Keratinocyte (primary cell): ENCODE measurements at places on chromosomes 11 and 22. TPM values are rescaled to one million over a fixed set of nuclear protein-coding genes. Genes with fewer than 3 reads are reported as not detected.

- no peaks in the 10 kb centered on the region for H3K27me3 ChIP-seq
- DNase-seq = no peak
- H3K4me3 ChIP-seq = no peak overlapping the region
- H3K27ac ChIP-seq = no peak overlapping the region
- H3K4me1 ChIP-seq = no peaks in the 10 kb centered on the region
Measured at GRCh38 chr11:29707924-29708323, 308.9 kb downstream of the KCNA4 start.

DNA sequence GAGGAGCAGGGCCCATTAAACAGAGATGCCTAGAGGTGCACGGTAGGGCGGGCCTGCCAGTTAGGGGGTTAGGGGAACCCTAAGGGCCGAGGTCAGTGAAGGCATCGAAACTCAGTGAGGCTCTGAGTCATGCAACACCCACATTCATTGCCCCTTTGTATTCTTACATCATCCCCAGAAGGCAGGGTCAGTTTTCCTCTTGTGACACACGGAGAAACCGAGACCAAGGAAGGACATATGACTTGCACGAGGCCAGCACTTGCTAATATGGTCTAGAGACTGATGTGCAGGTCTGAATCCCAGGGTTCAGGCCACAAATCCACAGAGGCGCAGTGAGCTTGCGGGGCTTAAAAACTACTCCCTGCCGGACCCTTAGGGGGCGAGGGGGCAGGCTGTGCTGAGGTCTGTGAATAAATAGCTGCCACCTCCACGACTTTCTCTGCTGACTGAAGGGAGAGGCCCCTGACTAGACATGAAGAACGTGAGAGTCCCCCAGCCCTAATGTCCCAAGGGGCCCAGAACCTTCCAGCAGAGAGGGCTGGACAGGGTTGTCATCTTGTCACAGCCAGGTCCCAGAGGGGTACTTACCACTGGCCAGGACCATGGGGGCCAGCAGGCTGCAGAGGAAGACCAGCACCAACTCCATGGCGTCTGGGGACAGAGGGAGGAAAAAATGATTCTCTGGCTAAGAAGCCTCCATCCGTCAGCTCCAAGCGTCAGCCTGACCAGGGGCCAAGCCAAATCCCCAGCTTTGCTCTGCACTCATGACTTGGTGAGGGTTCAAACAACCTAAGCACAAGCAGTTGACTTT is 17.8 kb upstream of the FXYD2 start:
- peaks cover 25% of the 10 kb centered on the region for H3K27me3 ChIP-seq
- H3K4me3 ChIP-seq = no peak overlapping the region
- DNase-seq = no peak
- no peaks in the 10 kb centered on the region for H3K36me3 ChIP-seq
- H3K27ac ChIP-seq = no peak overlapping the region

Gene OR4D5
- not detected in 3 replicates for polyA plus RNA-seq

- H3K4me3 ChIP-seq = no peak overlapping the region
- H3K36me3 ChIP-seq = no peaks in the 10 kb centered on the region
- H3K27ac ChIP-seq = no peak overlapping the region
- DNase-seq = no peak
Measured at GRCh38 chr11:129955282-129955681, 47.4 kb downstream of the PRDM10 start.

GRCh38 chr11:15097411-15097810 is 17.3 kb upstream of the INSC start:
- no peak overlapping the region for H3K4me3 ChIP-seq
- H3K27ac ChIP-seq = no peak overlapping the region
- H3K36me3 ChIP-seq = no peaks in the 10 kb centered on the region

DNA sequence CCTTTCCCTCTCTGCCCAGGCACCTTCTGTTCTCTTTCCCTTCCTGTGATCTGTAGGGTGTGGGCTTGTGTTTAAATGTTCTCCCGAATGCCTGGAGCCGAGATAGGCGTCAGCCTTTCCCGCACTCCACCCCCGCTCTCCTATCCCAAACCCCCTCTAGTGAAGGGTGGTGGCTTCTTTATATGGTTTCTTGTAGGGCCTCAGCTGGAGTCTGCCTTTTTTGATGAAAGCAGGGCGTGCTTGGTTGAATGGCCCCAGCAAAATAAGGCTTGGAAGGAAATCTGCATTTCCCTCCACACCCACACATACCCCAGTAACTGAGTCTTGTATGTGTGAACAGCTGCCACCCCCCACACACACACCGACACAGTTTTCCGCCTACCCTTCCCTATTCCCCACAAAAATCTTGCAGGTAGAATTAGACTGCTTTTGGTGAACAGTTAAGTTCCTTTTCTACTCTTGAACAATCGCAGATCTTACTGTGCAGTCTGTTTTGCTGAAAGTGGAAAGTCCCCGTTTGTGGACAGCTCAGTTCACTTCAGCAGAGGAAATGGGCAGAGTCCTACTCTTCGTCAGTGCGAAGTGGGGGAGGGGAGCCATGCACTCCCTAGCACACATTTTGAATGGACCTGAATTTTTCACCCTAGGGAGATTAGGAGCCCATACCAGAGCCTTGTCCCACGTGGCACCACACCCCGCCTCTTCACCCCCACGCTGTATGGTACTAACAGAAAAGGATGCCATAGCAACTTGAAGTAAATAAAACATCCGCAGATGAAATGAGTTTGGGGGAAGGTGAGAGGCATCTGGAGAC is 25.5 kb upstream of the GRK2 start:
- peaks cover 30% of the 10 kb centered on the region for H3K4me1 ChIP-seq
- H3K27ac ChIP-seq = peak overlapping the region; percentile 96
- H3K27me3 ChIP-seq = no peaks in the 10 kb centered on the region
- DNase-seq = no peak

DNA sequence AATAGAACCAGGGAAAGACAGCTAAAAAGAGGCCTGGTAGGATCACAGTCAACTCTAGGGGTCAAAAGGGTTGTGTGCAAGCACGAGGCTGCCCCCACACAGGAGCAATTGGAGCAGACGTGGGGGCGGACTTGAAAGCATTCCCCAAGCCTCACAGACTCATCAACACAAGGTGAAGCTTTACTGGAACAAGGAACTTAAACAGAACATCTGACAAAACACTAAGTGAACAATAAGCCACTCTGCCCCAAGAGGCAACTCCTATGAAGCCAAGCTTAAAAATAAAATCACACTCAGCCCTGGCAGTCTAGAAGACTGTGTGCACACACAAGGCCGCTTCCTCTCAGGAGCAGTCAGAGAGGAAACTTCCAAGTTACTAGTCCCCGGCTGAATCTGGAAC is 32.2 kb upstream of the TEAD1 start:
- DNase-seq = no peak
- H3K27ac ChIP-seq = no peak overlapping the region
- no peaks in the 10 kb centered on the region for H3K27me3 ChIP-seq
- no peaks in the 10 kb centered on the region for H3K4me1 ChIP-seq

Gene TMEM126A
- 32.9 to 70.2 TPM (median 45.3 TPM) in 3 replicates for polyA plus RNA-seq

- DNase-seq = peak; percentile 84
- H3K36me3 ChIP-seq = peaks cover 22% of the 10 kb centered on the region
- H3K4me1 ChIP-seq = peaks cover 47% of the 10 kb centered on the region
- peak overlapping the region; percentile 88 for H3K27ac ChIP-seq
- H3K4me3 ChIP-seq = peak overlapping the region; percentile 24
Measured at GRCh38 chr11:64854534-64855502, 10.4 kb upstream of the CDC42BPG start.

DNA sequence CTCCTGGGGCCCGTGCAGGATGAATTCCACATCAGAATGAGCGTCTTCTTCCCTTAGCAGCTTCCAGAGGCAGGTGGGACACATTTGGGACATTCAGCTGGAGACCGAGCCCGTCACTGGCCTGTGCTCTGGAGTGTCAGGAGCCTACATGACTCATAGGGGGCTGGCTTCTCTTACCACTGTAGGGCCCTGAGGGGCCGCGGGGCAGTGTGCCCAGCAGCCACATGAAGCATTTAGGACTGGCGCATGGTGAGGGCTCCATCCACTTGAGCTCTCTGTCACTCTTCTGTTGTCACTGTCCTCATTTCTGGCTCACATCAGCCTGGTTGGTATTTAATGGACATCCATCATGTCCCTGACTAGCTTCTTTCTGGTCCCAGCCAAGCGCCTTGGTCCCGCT is 38.0 kb upstream of the TEF start:
- H3K27ac ChIP-seq = no peak overlapping the region
- no peaks in the 10 kb centered on the region for H3K4me1 ChIP-seq
- no peak overlapping the region for H3K4me3 ChIP-seq
- no peaks in the 10 kb centered on the region for H3K27me3 ChIP-seq
- DNase-seq = no peak

DNA sequence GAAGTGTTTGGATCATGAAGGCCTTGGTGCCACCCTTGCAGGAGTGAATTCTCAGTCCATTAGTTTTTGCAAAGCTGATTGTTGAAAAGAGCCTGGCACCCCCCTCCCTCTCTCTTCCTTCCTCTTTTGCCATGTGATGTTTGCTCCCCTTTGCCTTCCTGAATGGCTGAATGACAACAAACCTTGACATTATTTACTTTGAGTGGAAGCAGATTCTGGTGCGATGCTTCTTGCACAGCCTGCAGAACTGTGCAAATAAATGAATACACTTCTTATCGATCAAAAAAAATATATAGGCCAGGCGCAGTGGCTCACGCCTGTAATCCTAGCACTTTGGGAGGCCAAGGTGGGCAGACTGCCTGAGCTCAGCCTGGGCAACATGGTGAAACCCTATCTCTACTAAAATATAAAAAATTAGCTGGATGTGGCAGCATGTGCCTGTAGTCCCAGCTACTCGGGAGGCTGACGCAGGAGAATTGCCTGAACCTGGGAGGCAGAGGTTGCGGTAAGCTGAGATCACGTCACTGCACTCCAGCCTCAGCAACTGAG is 2.0 kb upstream of the NARS2 start:
- no peak for DNase-seq
- H3K27me3 ChIP-seq = no peaks in the 10 kb centered on the region
- no peak overlapping the region for H3K4me3 ChIP-seq

- no peaks in the 10 kb centered on the region for H3K4me1 ChIP-seq
- no peak overlapping the region for H3K27ac ChIP-seq
- no peaks in the 10 kb centered on the region for H3K27me3 ChIP-seq
- no peaks in the 10 kb centered on the region for H3K36me3 ChIP-seq
- H3K4me3 ChIP-seq = no peak overlapping the region
- no peak for DNase-seq
Measured at GRCh38 chr11:37984991-37985390, 1387.0 kb upstream of the RAG2 start.

GRCh38 chr22:41085842-41086241 is 6.5 kb upstream of the EP300 start:
- peaks cover 4% of the 10 kb centered on the region for H3K4me1 ChIP-seq
- DNase-seq = no peak
- H3K27ac ChIP-seq = no peak overlapping the region
- H3K4me3 ChIP-seq = no peak overlapping the region
- H3K36me3 ChIP-seq = no peaks in the 10 kb centered on the region

- H3K36me3 ChIP-seq = no peaks in the 10 kb centered on the region
- DNase-seq = no peak
- no peaks in the 10 kb centered on the region for H3K27me3 ChIP-seq
- H3K27ac ChIP-seq = no peak overlapping the region
- no peak overlapping the region for H3K4me3 ChIP-seq
Measured at GRCh38 chr11:74195828-74196227, 24.7 kb downstream of the PPME1 start.

GRCh38 chr22:20316844-20317401 is 2.9 kb downstream of the DGCR6L start:
- peaks cover 20% of the 10 kb centered on the region for H3K4me1 ChIP-seq
- no peaks in the 10 kb centered on the region for H3K36me3 ChIP-seq
- no peak overlapping the region for H3K4me3 ChIP-seq
- no peak for DNase-seq
